Activated CD8-positive, alpha-beta memory T cell treated with anti-CD3 and anti-CD28 coated beads, Interleukin-2, amount 50 U/mL, for 48 hours (primary cell): ENCODE measurements at places on chromosomes 2 and 18.

DNA sequence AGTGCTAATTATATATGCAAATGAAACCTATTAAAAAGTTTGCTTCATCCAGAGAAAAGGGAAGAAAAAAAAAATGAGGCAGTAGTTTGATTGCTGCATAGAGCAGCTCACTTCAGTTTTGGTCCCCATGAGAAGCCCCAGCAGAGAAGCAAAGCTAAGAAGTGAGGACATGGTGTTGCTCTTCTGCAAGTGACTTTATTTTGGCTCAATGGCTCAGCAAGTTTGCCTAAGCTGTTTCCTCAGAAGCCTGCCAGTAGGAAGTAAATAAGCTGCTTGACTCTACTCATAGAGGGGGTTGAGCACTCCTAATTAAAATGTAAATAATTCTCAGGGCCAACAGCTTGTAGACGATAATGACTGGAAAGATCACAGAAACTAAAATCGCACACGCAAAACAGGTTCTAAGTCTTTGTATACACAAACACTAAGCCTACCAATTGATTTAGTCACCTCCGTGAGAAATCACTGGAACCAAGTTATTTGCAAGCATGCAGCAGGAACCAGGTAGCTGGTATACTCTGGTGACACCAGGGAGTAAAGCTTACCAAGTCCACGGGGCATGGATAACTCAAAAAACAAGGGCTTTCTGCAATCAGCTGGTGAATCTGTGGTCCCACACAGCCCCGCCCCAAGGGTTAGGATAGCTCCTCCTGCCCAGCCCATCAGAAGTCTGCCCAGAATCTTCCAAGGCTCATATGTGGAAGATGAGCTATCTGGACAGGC lies 39.7 kb upstream of the NABP1 start:
- DNase-seq = no peak

DNA sequence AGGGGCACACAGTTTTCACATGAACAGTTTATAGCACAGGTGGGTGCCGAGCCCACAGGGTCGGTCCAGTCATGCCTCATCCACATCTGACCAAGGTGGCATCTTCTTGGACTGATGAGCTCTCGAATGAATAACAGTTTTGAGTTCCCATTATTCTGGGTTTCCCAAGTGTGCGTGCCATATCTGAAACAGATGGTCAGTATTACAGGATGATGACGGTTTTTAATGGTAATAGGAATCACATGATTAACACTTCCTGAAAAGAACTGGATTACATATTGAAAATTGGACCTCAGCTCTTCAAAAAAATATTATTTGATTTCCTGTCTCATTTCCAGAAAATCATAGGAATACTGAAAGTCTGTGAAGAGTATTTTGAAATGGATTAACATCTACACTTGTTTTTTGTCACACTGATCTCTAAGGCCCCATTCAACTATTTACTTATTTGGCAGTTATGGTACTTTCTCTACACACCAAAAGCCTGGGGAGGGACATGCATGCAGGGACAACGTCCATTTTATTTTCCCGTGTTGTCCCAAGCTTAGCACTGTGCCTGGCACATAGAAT lies 22.2 kb upstream of the NAB1 start:
- DNase-seq = no peak

GRCh38 chr18:55605733-55606338 lies 17.8 kb upstream of the TCF4 start:
- DNase-seq = no peak

DNA sequence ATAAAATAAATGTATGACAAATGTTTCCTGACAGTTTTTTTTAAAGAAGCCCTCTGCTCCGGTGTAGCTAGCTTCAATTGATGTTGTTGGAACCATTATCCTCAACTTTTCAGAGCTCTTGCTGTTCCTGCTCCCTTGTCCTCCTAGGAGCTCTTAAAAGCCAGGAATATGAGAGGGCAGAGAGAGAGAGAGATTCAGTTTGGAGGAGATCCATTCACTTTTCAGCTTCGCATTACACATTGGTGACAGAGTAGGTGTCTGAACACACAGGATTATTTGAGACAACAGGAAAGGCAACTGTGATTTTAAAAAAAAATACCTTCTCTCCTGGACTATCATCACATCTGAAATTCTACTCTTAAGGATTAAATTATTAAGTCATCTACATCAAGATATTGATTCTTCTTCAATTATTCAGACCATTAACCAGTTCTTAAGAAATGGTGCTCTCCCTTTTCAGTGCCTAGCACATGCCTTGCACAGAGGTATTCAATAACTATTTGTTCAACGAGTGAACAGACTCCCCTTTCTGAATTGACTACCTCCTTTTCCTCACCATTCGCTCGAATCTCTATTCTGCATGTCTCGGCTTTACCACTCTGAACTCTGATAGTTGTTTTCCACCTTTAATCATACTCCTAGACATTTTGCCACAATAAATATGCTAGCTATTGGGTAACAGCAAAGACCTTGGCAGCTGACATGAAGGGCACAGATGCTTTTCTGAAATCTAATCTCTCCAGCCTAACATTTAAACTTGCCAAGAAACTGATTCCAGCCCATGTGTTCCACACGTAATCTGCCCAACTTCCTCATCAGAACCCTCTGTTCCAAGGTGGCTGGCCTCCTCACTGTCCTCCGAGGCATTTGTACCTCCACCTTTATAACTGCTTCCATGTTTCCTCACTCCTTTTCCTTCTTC lies 28.6 kb upstream of the SLC35F5 start:
- DNase-seq = no peak

DNA sequence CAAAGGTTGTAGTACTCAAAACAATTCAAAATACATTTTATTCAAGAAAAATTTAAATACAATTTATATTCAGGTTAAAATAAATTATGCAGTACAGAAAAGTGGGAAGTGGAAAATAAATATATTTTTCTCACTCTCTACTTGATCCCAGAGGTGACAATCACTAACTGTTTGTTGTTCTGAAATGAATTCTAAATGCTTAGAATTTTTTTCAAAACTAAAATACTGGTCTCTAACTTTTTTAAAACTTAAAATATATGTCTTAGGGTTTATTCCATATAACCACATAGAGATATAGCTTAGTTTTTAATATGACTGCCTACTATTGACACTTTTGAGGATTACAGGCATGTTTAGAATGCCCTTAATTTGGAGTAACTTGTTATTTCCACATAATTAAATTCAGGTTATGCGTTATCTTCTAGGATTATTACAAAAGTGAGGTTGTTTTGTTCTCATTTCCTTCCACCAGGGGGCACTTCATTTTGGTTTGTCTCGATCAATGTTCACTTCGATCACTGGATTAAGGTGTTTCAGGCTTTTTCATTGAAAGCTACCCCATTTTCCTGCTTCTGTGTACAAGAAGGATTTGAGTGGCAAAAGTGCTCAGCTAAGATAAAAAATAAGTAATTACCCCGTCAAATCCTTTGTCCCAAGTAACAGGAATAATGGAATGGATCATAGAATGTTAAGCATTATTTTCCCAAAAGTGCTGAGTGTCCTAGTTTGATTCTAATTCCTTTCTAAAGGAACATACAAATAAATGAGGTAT lies 27.1 kb upstream of the TFPI start:
- DNase-seq = no peak

DNA sequence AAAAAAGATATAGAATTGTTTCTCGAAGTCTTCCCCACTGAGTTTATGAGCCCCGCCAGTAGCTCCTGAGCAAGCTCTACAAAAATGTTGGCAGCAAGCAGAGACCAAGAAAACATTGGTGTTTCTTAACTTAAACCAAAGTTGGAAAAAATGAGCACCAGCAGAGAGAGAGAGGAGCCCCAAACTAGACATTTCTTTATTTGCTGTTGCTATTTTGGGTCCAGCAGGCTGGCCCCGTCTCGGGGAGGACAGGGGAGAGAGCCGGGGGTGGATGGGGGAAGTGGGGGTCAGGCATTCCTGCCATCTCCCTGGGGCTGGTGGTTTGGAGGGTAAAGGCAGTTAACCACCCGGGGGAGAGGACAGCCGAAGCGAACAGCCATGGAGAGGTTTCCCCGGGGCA lies 113.0 kb downstream of the DYSF start:
- no peak for DNase-seq

- no peak for DNase-seq
Observed at GRCh38 chr2:7730449-7730848, 813.2 kb downstream of the RNF144A start.

DNA sequence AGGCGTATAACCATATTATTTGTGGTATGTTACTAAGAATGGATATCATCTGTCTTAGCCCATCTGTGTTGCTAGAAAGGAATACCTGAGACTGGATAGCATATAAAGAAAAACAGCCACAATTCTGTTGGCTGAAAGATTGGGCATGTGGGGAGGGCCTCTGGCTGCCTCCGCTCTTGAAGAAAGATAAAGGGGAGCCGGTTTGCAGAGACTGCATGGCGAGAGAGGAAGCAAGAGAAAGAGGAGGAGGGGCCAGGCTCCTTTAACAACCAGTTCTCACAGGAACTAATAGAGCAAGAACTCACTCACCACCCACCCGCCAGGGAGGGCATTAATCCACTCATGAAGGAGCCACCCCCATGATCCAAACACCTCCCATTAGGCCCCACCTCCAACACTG lies 29.2 kb upstream of the UXS1 start:
- DNase-seq = no peak

DNA sequence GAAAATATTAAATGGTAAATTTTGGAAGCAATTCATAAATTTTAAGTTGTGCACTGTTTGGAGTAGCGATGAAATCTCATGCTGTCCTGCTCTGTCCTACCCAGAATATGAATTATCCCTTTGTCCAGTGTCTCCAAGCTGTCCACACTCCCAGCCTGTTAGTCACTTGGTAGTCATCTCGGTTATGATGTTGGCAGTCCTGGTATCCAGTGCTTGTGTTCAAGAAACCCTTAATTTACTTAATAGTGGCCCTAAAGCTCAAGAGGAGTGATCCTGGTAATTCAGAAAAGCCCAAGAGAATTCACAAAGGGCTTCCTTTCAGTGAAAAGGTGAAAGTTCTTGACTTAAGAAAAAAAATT lies 71.8 kb upstream of the STAM2 start:
- no peak for DNase-seq

GRCh38 chr2:220569112-220569897 lies 941.9 kb downstream of the SLC4A3 start:
- DNase-seq = no peak

GRCh38 chr2:64259312-64259711 lies 115.1 kb upstream of the PELI1 start:
- DNase-seq = no peak

GRCh38 chr2:225740086-225740485 lies 340.6 kb downstream of the NYAP2 start:
- no peak for DNase-seq

- DNase-seq = no peak
Observed at GRCh38 chr2:18833941-18834340, 244.6 kb upstream of the NT5C1B start.

DNA sequence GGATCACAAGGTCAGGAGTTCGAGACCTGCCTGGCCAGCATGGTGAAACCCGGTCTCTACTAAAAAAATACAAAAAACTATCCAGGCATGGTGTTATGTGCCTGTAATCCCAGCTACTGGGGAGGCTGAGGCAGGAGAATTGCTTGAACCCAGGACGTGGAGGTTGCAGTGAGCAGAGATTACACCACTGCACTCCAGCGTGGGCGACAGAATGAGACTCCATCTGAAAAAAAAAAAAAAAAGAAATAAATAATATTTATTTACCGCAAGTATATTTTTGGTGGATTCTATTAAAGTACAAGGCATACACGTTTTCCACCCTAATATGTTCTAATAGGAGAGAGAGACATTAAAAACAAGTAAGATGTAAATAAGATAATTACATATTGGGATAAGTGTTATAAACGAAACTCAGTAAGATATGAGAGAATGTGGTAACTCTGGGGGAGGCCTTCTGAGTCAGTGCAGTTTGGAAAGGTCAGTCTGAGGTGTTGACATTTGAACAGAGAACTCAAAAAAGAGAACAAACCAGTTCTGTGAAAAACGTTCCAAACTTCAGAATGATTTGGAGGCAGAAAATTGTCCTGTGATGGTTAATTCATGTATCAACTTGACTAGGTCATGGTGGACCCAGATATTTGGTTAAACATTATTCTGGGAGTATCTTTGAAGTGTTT lies 8.8 kb upstream of the POLI start:
- DNase-seq = no peak

DNA sequence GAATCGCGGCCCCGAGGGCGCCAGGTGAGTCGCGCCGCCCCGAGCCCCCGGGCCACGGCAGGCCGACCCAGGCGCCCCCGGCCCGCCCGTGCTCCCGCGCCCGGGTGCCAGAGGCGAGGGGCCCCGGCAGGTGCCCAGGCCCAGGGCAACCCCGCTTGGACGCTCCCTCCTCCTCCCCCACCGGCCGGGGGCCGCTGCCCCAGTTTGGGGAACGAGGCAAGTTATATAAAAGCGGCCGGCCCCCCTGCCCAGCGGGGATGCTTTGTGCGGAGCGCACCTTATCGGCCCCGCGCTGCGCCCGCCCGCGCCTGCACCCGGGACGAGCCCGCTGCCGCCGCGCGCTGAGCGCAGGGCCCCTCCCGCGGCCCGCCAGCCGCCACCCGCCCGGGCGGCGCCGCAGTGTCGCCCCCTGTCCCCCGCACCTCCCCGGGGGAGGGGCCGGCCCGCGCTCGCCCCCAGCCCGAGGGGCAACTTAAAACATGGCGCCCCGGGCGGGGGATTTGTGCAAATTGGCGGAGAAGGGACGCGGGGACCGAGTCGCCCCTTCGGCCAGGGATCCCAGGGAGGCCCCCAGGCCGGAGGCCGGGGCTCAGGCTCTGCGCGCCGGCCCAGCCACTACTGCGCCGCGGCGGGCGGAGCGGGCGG lies 639 bp downstream of the EPB41L3 start:
- DNase-seq = no peak

DNA sequence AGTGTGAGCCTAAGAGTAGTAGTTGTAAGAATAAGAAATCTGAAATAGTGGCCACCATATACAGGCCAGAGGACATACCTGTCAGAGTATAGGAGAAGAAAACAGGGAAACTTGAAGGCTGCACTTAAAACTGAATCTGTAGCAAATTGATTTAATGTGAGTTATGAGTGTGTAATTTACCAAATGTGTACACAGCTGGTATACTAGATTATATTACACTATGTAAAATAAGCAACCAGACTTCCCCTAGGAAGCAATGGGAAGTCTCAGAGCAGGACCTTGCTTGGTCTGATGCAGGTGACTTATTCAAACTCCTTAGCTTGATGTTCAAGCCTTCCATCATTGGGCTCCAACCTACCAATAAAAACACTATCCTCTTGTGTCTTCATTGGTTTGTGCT lies 17.3 kb upstream of the EPC2 start:
- no peak for DNase-seq

DNA sequence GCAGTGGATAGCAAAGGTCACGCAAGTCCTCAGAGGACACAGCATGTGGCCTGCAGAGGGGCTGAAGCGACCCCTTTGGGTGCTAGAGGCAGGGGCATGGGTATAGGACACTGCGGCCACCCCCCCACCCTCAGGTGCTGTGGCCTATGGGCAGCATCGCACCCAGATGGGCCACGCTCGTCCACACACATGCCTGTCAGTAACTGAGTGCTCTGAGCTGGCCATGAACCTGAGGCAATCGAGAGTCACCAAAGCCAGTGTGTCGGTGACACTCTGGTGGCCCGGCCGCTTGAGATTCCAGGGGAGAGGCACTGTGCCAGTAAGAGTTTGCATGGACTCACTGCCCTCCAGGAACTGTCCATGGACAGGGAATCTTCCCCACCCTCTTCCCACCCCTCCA lies 22.7 kb upstream of the PTPN2 start:
- no peak for DNase-seq
